ENCODE measurements at places on chromosomes 13 and 19.

DNA sequence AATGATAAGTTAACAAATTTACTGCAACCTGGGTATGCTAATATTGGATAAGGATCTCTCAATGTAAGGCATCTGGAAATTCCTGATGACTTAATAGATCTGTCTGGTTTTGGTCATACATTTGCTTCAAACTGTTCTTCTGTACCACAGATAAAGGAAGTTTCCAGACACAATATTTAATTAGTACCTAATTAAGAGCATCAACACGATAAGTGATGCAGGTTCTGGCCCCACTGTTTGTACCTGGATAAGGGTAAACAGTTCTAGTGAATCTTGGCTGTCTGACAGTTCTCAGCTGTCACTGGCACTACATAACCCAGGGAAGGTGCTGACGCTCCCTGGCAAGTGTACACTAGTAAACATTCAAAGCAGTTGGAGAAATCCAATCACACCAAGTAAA, 165.6 kb downstream of the MZT1 start:
- DNase-seq = no peak

DNA sequence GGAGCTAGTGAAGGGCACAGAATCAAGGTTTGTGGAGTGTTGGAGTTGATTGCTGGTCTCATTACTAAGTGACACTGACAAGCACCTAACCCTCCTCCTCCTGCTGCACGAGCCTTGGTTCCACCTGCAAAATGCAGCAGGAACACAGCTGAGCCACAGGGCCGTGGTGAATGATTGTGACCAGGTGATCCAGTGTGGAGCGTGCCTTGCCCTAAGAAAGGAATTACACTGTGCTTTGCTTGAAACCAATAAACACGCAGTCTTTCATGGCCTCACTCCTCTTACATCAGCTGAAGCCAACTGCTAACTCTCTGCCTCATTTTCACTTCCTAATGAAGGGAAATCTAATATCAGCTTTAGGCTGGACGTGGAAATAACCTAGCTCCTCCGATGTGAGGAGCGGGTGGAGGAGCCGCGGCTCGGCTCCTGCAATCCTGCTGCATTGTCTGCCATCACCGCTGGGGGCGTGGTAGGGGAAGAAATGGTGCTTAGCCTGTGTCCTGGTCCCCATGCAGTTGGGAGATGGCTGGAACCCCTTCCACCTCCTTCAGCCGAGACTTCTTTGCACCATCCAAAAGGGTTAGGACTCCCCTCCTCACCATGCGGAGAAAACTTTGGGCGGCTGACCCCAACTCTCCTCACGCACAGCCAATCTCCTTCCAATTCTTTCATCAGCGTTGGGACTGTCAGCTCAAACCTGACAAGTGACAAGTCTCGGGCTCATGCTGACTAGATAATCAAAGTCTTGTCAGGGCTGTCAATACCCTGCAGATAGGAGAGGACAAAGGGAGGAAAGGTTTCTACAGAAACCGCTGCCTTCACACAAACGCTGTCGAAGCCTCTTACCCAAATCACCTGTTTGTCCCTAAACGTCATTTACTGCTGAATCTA, 427.9 kb downstream of the ZNF536 start:
- no peak for DNase-seq

- DNase-seq = peak; percentile 48
Observed at GRCh38 chr13:40190641-40191100, 475.8 kb downstream of the FOXO1 start.

DNA sequence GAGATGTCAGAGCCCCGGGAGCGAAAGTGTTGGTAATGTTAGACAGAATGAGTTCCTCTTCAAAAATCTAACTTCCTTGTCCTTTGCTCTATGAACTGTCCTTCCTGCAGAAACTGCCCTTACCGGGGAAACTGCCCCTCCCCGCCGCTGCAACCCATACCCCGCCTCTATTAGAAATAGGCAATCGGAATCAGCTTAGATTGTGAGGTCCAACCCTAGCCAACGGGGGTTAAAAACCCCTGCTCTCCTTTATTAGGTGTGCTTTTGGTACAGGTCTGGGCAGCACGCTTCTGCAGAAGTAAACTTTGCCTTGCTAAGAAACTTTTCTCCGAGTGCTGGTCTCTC, 11.5 kb upstream of the CAPNS1 start:
- no peak for DNase-seq

DNA sequence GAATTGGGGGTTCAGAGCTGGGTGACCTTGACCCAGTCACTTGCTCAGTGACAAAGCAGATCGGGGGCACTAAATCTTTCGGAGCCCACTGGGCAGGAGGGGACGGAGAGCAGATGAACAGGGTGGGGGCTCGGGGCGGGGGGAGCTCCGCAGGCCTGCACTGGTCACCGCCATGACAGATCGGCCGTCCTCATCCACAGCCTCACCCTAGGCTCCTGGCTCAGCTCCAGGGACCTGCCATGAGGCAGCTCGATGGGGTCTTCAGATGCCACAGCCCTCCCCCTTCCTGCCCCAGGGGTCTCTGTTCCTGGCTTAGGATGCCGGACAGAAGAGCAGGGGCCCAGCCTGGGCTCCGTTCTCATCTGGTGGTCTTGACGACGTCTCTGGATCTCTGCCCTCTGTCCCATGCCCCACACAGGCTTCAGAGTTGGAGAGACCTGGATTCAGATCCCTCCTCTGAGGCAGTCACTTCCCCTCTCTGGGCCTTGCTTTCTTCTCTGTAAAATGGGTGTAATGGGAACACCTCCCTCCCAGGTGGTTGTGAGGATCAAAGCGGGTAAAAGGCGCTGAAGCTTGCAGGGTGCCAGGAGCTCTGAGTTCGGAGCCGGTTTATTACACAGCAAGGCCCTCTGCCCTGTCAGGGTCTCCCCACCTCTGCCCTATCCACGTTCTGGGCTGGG, 3.0 kb downstream of the KDM4B start:
- no peak for DNase-seq

- DNase-seq = peak; percentile 77
Observed at GRCh38 chr19:13861714-13862531, 15.0 kb upstream of the NANOS3 start.

GRCh38 chr13:21259571-21260455, 83.4 kb downstream of the MRPL57 start:
- no peak for DNase-seq

DNA sequence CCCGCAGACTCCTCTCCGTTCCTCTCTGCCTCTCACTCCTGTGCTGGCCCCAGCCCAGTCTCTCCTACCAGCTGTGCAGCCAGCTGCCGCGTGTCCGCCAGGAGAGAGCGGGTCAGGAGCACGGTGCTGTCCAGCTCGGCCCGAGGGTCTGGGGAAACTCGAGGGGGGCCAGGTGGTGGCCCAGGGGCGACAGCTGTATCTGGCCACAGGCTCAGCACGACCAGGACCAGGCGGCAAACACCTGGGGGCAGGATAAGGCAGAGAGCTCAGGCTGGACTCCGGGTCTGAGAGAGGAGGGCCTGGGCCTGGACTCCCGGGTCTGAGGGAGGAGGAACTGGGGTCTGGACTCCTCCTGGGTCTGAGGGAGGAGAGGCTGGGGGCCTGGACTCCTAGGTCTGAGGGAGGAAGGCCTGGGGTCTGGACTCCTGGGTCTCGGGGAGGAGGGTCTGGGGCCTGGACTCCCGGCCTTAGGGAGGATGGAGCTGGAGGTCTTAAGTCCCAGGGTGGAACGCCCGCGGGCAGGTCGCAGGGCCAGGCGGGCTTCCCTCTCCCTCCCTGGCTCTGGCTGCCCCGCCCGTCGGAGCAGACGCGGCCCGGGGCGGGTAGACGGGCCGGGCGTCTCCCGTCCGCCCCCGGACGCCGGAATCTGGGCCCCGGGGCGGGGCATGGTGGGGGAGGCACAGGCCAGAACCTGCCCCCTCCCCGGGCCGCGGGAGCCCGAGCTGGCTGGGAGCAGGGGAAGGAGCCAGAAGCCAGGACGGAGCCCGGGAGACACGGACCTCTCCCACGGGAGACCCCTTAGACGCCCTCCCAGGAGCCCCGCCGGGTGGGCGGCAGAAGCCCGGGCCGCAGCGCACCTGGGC, 1.3 kb downstream of the IL11 start:
- no peak for DNase-seq

DNA sequence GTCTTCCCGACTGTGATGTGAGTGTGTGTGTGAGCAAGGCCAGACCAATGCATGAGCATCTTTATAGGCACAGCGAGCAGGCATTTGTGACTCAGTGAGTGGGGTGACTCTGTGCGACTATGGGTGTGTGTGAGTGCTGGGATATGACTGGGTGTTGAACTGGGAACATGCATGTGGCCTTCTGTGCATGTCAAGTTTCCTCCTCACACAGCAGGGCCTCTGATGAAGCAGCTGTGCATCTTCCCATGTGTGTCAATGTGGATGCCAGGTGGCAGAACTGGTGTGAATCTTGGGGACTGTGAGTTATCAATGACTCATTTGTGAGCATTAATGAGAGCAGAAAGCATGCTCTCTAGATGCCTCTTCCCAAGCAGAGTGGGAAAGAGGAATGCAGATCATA, 12.1 kb upstream of the LGALS14 start:
- DNase-seq = no peak

- no peak for DNase-seq
Observed at GRCh38 chr13:25733696-25734435, 317.9 kb downstream of the SHISA2 start.

DNA sequence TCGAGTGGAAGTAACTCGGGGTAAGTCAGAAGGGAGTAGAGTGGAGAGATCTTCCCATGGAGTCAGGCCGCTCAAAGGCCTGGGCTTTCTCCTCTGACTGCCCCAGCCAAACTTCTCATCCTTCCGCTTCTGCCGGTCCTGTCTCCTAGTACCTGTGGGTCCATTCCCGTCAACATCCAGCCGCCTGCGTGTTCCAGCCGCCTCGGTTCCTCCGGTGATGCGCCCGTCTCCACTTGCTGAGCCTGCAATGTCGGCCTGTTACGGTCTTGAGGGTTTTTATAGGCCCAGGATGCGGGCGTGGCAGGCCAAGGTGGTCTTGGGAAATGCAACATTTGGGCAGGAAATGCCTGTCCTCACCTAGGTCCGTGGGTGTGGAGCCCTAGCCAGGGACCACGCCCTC, 38.3 kb downstream of the RASL11A start:
- DNase-seq = no peak

GRCh38 chr13:27621116-27621365, 651 bp upstream of the POLR1D start:
- no peak for DNase-seq

GRCh38 chr13:40508127-40508526, 158.3 kb downstream of the FOXO1 start:
- DNase-seq = no peak

- no peak for DNase-seq
Observed at GRCh38 chr19:10520652-10521318, 3.5 kb upstream of the S1PR5 start.

DNA sequence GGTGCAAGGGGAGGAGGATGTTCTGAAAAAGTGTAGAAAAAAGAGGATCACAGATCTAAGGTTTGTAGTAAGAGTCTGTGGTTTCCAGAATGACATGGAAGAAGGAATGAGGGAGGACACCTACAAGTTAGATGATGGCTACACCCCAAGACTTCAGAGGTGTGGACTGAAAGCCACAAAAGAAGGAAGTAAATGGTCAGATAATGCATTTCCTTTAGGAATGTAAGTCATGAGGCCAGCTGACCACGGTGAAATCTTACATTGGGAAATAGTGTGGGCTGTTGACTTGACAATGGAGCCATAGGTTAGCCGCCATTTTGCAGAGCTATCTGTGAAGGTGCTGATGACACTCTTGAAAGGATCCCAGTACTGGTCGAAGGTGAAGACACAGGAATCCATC, 25.3 kb upstream of the FBXO27 start:
- no peak for DNase-seq

- no peak for DNase-seq
Observed at GRCh38 chr19:30590596-30591229, 218.5 kb downstream of the ZNF536 start.

- DNase-seq = no peak
Observed at GRCh38 chr19:56134654-56134921, 6.5 kb upstream of the ZNF444 start.

GRCh38 chr13:111470933-111471332, 150.5 kb downstream of the TEX29 start:
- DNase-seq = no peak

All from stimulated activated CD8-positive, alpha-beta memory T cell treated with anti-CD3 and anti-CD28 coated beads, Interleukin-7, amount 100 ng/mL, for 24 hours (primary cell).